ENCODE measurements at places on chromosomes 1 and 21. TPM values are rescaled to one million over a fixed set of nuclear protein-coding genes. Genes with fewer than 3 reads are reported as not detected.

The DMRTA2 gene
- total RNA-seq: not detected

The OR2M5 gene
- not detected for total RNA-seq

The MYBPH gene
- total RNA-seq: not detected

The REG4 gene
- not detected for total RNA-seq

The RNF223 gene
- 0.18 TPM for total RNA-seq

The ZBTB37 gene
- 10.7 TPM for total RNA-seq

The CLCA1 gene
- total RNA-seq: not detected

The FCRL6 gene
- total RNA-seq: not detected

The CLDN8 gene
- not detected for total RNA-seq

The CRNN gene
- total RNA-seq: not detected

The DCST1 gene
- not detected for total RNA-seq

Data from astrocyte (in vitro differentiated cells and primary cell).